ENCODE measurements at places on chromosomes 5 and 9. TPM values are rescaled to one million over a fixed set of nuclear protein-coding genes. Genes with fewer than 3 reads are reported as not detected.

DNA sequence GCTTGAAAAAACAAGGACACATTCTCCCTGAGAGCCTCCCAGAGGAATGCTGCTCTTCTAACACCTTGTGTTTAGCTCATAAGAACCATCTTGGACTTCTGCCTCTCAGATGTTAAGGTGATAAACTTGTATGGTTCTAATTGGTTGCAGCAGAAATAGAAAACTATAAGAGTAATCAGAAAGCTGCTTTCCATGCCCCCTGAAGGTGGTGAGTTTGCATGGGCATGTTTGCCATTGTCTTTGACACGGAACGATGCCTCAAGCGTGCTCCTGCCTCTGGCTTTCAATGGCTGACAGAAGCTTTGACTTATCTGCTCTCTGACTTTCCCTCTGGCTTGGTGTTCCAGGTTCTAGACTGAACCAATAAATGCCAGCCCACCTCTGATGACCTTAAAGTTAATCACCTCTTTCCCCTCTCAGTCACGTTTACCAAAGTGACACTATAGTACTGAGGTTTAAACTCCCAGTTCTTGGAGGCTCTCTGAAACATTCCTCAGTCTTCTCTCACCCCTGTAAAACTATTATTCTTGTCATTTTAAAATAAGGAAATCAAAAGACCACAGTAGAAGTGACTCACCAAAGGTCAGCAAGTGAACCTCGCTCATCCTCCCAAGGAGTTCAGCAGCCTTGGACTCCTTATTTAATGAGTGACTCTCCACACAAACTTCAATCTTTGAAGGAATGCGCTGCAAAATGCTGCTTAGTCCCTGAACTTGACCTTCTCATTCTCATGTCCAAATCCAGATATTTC is 103.6 kb downstream of the PIK3R1 start:
- DNase-seq: no peak

DNA sequence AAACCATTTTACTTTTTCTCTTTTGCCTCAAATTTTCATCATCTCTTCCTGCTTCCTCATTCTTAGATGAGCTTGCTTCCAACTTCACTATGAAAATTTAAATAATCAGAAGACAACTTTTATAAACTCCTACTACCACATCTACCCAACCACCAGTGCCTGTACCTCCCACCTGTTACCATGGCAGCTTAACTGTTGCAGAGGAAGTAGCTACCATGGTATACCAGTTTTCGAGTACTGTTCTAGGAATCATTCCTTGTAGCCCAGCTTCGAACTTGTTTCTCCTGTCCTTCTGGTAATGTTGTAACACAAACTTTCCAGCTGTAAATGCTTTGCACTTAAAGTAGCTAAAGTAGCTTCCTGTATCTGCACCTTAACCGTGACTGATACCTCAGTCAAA is 266.8 kb upstream of the NREP start:
- no peak for DNase-seq

GRCh38 chr5:116650544-116650943 is 75.9 kb upstream of the SEMA6A start:
- DNase-seq: no peak

- DNase-seq: no peak
Observed at GRCh38 chr5:122363623-122364022, 51.6 kb downstream of the SNCAIP start.

DNA sequence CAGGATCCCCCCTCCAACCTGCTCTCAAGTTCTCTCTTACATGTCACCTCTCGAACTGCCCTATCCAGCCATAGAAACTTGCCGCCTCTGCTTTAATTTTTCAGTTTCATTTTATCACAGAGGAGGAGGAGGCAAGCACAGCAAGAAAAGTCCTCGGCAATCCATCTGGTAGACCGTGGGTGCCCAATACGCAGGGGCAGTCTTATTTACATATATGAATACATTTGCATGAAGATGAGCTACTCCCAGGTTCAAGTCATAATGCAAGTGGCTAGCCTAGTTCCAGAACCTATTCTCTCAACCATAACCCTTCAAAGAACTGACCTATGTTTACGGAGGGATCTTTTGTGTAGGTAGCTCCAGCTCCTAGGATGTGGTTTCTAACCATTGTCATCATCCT is 223.2 kb upstream of the PANK3 start:
- no peak for DNase-seq

DNA sequence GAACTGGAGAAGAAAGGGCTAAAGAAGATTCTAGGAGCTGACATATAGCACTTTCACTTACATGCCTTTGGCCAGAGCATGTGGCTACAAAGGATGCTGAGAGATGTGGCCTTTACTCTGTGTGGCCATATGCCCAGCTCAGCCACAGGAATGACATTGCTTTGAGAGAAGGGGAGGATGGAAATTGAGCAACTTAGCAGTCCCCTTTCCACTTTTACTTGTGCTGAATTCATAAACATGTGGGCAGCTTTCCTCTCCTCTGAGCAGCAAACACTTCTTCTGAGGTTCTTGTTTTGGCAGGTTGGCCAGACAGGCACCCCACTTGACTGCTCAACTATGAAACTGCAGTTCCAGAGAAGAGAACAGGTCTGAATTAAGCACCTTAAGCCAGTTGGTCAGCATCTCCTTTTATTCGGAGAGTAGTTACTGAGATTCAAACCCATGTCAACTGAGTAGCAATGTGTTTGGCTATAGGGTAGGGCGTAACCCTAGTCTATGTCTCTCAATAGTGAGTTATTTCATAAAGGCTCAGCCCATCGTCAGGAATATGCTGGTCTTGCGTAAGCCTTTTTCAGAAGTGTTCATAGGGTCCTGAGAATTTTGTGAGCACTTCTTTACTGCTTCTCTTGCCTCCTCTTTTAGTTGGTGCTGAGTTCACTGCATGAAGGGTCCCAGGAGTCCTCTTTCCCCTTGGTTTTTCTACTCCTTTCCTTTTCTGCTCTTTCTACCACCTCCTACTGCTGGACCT is 134.5 kb downstream of the PALM2AKAP2 start:
- no peak for DNase-seq

- DNase-seq: no peak
Observed at GRCh38 chr5:110916381-110917049, 155.0 kb upstream of the TSLP start.

- no peak for DNase-seq
Observed at GRCh38 chr5:3671337-3671736, 75.7 kb downstream of the IRX1 start.

GRCh38 chr9:130478152-130478551 is 33.4 kb downstream of the ASS1 start:
- DNase-seq: no peak

The ARPC5L gene
- 38.5 TPM for polyA plus RNA-seq

- DNase-seq: no peak
Observed at GRCh38 chr5:149694007-149694406, 36.1 kb upstream of the PPARGC1B start.

Data from left kidney (tissue), 8 donors.